Natural killer cell treated with Interleukin-12 subunit alpha and Interleukin-12 subunit beta and Interleukin-15 and Interleukin-18, amount 100 ng/mL, for 72 hours (primary cell): ENCODE measurements at places on chromosomes 7 and 10. TPM values are rescaled to one million over a fixed set of nuclear protein-coding genes. Genes with fewer than 3 reads are reported as not detected.

DNA sequence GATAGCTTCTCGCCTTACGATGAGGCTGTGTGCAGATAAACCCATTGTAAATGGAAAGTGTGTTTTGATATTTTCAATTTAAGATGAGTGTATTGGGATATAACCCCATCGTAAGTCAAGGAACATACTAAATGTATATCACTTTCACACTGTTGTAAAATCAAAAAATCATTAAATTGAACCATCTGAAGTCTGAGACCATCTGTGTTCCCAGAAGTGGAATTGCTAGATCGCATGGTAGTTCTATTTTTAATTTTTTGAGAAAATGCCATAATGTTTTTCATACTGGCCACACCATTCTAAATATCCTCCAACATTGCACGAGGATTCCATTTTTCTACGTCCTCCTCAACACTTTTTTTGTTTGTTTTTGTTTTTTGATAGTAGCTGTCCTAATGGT, 209.1 kb upstream of the MTPN start:
- no peak for DNase-seq

ZPBP gene
- total RNA-seq, result not detected

DNA sequence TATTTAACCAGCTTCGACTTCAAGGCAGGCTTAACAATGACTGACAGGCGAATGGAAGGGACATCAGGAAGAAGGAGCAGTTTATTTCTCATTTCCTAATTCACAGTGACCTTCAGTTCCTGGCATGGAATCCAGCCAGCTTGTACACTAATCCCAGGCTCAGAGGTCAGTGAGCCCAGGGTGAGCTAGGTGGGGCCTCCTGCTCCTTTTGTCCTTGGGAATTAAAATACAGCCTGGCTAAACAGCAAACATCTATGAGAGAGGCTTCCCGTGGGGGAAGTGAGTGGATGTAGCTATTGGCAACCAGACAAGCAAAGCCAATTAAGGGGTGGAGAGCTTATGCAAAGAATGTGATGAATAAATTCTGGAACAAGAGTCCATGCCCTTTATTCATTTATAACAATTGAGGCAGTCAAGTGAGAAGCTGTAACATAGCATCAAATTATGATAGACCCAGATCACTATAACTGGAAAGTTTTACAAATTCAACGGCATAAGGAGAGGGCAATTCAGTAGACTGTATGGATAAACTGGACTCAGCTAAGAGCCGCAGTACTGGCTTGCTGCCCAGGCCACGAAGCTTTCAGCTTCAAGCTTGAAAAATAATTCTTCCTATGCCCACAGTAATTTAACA, 57.1 kb downstream of the STK17A start:
- no peak for DNase-seq

CCL24 gene
- 0.90 TPM for total RNA-seq

CABCOCO1 gene
- not detected for total RNA-seq

- DNase-seq, result no peak
These were observed 304.8 kb downstream of the GLRX3 start for GRCh38 chr10:130440971-130441370.

GRCh38 chr10:89162596-89162995, 44.5 kb downstream of the CH25H start:
- DNase-seq, result no peak

GRCh38 chr7:4707217-4707741, 25.2 kb downstream of the FOXK1 start:
- DNase-seq, result no peak

DNA sequence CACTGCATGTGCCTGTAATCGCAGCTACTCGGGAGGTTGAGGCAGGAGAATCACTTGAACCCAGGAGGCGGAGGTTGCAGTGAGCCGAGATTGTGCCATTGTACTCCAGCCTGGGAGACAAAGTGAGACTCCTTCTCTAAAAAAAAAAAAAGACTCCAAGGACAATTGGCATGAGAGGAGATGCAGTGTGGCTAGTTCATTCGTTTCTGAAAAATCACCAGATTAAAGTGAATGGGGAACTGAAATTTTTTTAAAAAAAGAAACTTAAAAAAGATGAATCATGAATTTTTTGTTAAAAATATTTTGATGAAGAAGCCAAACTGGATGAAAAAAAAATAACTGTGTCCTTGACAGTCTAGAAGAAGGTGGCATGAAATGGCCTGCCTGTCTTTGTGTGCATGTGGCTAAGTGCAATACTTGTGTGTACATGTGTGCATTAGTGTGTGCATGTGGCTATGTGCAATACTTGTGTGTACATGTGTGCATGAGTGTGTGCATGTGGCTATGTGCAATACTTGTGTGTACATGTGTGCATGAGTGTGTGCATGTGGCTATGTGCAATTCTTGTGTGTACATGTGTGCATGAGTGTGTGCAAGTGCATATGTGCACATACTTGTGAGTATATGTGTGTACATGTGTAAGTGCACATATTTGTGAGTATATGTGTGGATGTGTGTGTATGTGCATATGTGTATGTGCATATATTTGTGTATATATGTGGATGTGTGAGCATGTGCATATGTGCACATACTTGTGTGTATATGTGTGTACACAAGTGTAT, 391.7 kb upstream of the KLF6 start:
- no peak for DNase-seq

GRCh38 chr7:102285540-102286236, 980 bp upstream of the SH2B2 start:
- DNase-seq, result no peak

- no peak for DNase-seq
These were observed 105.6 kb upstream of the MYO3A start for GRCh38 chr10:25828475-25828874.

DNA sequence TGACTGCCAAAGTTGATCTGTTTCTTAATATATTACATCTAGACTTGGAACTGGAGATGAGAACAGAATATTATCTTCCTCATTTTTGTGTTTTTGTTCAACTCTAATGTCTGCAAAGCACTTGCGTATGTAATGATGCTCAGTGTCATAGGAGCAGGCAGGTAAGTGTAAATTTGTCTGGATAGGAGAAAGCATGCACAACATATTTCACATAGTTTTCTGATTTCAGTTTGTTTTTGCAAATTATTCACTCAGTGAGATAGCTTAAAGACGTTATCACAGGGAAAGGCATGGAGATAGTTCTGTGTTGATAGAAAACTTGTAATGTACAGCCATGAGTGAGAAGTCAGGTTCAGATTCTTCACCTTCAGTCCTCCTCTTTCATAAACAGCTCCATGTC, 84.8 kb downstream of the CFTR start:
- DNase-seq, result no peak

CALML5 gene
- total RNA-seq, result not detected

GIMAP7 gene
- 50.5 TPM for total RNA-seq

DNA sequence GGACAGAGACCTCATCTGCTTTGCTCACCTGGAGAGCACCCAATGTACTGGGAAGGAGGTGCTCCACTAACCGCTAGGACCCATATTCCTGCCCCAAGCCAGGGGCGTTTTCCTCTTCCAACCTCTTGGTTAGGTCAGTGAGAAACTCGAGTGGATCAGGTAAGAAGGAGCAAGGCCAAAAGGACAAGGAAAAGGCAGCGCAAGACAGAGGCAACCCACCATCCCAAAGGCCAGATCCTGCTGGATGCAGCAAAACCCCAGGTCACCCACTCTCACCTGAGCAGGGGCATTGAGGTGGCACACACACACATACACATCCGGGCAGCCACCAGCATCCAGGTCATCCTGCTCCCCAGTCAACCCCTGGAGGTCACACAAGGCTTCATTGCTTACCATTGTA, 105.1 kb downstream of the GRID1 start:
- DNase-seq, result peak; percentile 56

- no peak for DNase-seq
These were observed 334.0 kb downstream of the PLXNA4 start for GRCh38 chr7:132242192-132242812.

GRCh38 chr7:87624628-87625027, 3.6 kb upstream of the RUNDC3B start:
- no peak for DNase-seq

GRCh38 chr7:39712751-39713150, 89.4 kb downstream of the RALA start:
- DNase-seq, result no peak

GRCh38 chr10:87093632-87094372, 841 bp downstream of the GLUD1 start:
- DNase-seq, result peak; percentile 84

DNAH11 gene
- total RNA-seq, result 0.45 TPM

GRCh38 chr7:41698726-41699125, 4.2 kb downstream of the INHBA start:
- no peak for DNase-seq

- no peak for DNase-seq
These were observed 337.9 kb downstream of the FGFR2 start for GRCh38 chr10:121260377-121260776.

DNA sequence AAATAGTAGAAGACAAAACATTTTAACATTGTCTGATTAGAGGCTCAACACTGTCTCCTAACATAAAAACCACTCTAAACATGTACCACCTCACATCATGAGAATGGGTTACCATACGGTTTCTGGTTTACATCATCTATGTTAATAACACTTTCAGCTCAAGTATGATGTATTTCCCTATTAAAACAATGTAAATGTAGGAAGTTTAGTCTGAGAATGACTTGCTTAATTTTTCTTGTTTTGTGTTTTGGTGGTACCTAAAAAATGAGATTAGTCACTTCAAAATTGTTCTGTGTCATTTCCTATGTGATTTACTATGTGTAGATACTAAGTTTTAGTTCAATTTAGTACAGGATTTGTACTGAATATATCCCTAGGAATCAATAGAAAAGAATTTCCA, 195.8 kb upstream of the SEMA3C start:
- DNase-seq, result no peak

ODAD2 gene
- total RNA-seq, result not detected

GRCh38 chr7:44172803-44173424, 16.3 kb downstream of the GCK start:
- DNase-seq, result no peak

- DNase-seq, result no peak
These were observed 53.0 kb upstream of the MAGI2 start for GRCh38 chr7:79506481-79506880.

FRMPD2 gene
- not detected for total RNA-seq

DNA sequence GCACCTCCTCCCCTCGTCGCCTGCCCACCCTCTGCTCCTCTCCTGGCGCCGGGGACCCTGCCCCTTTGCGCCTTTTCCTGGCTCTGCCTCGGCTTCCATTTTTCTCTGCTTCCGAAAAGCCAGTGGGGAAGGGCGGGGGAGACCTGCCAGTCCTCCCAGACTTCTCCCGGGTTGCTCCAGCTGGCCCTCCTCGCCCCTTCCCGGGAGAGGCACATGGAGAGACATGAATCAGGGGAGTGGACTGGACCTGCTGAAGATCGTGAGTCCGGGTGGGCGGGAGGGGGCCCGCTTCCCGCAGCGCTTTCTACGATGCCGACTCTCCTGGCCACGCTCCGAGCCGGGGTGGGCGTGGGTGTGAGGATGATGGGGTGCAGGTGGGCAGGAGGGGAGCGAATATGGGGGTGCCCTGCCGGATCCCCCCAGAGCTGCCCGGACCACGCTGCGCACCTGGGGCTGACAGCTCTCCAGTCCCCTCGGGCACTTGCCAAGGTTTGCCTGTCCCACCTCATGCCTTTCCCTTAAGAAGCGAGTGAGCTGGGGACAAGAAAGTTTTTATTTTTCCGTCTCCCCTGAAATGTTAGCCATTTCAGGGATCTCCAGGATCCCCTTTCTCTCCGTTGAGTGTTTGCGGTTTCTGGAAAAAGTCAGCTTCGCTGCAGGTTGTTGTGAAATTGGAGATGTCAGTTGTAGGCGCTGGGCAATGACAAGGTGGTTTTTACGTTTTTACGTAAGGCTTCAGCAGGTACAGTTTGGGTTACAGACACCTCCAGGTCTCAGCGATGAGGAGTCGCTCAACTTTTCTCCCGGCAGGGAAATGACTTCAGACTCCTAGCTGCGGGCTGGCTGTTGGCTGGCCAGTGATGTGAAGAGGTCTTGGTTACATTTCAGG, 977 bp downstream of the CACNB2 start:
- no peak for DNase-seq

- no peak for DNase-seq
These were observed 150.6 kb upstream of the FOXP2 start for GRCh38 chr7:114264023-114264422.

AKR1D1 gene
- total RNA-seq, result not detected

- no peak for DNase-seq
These were observed 361.9 kb downstream of the GLRX3 start for GRCh38 chr10:130498042-130498441.

ABCB1 gene
- total RNA-seq, result 11.1 TPM

TUBB8 gene
- not detected for total RNA-seq

DNA sequence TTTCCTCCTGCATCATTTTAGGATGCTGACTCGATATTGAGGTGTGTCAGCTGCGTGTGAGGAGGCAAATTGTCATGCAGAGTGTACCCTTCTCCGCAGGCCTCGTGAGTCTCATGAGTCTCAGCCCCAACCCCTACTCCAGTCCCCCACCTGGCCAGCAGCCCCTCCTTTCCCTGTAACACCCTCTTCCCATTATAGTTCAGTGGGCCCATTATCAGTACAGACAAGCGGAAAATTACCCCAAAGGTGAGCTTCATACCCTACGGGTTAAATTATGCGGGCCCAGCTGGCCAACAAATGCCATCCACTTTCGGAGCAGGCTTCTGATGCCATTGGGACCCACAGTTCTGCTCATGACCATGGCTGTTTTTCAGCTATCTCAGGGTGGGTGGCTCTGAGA, 25.2 kb downstream of the SFTPD start:
- no peak for DNase-seq

PLPP4 gene
- not detected for total RNA-seq

DNA sequence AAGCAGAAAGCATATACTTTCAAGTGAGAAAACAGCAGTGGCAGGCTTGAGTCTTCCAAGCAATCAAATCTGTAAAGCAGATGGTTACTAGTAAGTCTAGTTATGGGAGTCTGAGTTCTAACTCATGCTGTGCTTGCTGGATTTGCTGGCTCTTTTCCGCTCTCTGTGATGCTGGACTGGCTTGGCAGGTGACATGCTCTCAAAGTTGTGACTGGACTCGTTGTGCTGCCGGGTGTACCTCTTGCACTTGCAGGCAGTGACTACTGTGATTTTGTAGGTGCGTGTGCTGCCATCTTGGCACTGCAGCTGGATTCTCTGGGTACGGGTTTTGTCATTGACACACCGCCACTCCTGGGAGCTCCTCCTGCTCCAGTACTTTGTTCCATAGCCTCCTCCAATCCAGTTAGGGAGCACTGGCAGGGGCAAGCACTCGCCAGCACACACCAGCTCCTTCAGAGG, 3.1 kb downstream of the SOSTDC1 start:
- no peak for DNase-seq

DNA sequence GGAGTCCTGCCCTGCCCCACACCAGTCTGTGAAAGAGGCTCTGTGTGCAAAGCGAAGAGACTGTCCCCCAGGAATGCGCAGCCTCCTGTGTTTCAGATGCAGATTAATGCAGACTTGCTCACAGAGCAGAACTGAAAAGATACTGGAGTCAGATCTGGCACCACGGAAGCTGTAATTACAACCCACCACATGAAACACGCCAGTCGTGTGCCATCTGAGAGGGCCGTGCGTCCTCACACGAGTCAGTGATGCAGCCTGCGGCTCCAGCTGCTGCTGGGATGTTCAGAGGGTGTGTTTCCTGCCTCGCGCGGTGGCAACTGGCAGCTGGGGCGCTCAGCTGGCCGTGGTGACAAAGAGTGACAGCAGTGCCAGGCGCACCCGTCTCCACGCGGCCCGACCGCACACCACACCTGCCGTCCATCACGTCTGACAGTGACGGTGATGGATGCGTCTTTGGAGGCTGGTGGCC, 50.0 kb downstream of the NKX6-2 start:
- DNase-seq, result no peak

SHTN1 gene
- total RNA-seq, result not detected

GRCh38 chr7:40733114-40733513, 598.3 kb downstream of the SUGCT start:
- no peak for DNase-seq
